ENCODE measurements at places on chromosomes 6 and 20.

DNA sequence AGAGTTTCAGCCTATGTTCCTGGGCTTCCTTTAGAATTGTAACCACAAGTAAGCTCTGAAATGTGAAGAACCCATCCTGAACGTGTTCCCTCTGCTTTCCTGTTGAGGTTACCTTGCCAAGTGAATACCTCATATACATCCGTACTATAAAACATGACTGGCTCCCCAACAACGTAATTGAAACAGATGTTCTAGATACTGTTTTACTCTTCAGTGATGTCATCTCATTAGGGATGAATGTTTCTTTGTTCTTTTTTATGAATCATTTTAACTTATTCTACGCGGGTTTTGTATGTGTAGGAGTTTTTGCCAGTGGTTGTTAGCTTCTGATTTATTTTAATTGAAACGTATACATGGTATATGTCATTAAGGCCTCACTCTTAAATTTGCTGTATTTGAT, 166.8 kb downstream of the SAMD5 start:
- no peak for DNase-seq

GRCh38 chr6:31903957-31904356, 2.1 kb upstream of the ZBTB12 start:
- DNase-seq: no peak

DNA sequence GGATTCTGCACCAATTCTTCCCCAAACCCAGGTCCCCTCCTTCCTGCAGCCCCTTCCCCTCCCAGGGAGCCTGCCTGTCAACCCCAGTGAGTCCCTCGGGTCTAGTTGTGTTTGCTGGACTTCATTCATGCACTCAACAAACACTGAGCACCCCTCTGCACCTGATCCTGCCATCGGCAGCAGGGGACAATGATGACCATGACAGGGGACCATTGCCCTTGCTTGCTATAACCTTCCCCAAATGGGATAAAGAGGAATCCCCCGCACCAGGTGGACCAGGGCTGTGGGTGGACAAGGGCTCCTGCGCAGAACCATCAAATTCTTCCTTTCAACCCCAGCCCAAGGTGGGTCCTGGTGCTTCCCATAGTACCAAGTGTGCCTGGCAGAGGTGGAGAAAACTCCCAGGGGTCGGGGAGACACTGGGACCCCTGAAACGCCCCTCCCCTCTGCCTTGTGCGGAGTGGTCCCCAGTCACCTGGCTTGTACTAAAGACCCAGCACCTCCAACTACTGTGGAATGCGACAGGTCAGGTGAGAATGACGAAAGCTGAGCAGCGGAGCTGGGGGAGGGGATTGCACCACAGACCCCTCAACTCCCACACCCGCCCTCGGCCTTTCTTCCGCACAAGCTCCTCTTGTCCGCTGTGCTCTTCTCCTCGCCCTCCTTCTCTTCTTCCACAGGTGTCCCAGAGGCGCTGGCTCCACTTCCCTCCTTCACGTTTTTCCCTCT, 119.9 kb upstream of the ZNF217 start:
- DNase-seq: no peak

- peak; percentile 74 for DNase-seq
Observed at GRCh38 chr6:24283043-24283985, 74.5 kb downstream of the DCDC2 start.

GRCh38 chr6:22017766-22018165, 279.1 kb downstream of the PRL start:
- no peak for DNase-seq

DNA sequence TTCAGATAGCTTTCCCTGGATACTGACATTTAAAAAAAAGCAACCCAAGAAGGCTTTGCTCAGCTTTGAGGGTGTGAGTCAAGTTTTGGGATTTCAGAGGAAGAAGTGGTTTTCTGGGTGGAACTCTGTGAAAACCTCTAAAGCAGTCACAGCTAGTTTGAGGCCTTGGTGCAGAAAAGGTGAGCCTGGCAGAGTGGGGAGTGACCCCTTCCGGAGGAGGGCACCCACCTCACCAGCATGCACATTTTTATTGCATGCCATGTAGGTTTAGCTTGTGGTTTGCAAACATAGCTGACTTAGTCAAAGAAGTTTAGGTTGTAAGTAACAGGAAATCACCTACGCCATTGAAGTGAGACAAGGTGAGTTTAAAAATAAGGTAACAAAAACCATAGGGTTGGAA, 146.8 kb upstream of the PMEPA1 start:
- no peak for DNase-seq

- DNase-seq: no peak
Observed at GRCh38 chr6:157272866-157273755, 50.2 kb downstream of the TMEM242 start.

DNA sequence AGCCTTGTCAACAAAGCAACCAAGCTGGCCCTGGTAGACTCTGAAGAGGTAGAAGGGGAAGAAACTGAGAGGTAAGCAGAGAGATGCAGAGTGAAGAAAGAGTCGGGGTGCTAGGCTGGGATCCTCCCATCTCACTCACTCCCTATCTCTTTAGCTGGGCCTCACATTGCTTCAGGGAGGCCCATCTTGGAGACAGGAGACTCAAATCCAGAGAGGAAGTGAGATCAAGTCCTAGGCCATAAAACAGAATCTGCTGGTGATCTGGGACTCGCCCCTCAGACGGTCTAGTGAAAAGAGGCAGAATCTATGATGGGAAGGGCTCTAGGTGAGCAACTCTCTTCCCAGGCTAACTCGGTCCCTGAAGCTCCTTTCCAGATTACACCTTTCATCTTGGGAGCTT, 659 bp upstream of the GUCA1B start:
- no peak for DNase-seq

DNA sequence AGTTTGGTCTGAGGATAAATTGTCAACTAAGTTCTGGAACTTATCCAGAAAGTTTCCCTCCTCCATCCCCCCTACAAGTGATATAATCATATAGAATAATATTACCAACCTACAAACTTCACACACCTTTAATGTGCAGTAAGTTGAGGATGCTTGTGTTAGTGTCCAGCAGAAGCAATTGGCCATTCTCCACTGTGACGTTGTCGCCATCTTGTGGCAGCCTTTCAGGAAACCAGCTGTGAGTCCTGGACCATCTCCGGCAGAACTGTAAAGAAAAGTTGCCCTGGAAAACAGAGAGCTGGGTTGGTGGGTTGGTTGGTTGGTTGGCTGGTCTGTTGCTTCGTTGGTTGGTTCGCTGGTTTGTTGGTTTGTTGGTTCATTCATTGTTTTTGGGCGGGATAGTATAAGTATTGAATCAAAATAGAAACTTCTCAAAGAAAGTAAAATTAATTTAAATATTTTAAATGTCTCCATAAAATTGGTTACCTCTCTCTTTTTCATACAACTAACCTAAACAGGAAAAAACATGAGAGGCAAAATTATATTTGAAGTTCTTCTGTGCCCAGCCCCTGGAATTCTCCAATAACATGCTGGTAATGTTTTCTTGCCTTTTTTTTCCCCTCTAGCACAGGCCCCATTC, 127.5 kb downstream of the PKHD1 start:
- DNase-seq: peak; percentile 69

- DNase-seq: no peak
Observed at GRCh38 chr6:47080083-47080596, 38.0 kb upstream of the ADGRF1 start.

DNA sequence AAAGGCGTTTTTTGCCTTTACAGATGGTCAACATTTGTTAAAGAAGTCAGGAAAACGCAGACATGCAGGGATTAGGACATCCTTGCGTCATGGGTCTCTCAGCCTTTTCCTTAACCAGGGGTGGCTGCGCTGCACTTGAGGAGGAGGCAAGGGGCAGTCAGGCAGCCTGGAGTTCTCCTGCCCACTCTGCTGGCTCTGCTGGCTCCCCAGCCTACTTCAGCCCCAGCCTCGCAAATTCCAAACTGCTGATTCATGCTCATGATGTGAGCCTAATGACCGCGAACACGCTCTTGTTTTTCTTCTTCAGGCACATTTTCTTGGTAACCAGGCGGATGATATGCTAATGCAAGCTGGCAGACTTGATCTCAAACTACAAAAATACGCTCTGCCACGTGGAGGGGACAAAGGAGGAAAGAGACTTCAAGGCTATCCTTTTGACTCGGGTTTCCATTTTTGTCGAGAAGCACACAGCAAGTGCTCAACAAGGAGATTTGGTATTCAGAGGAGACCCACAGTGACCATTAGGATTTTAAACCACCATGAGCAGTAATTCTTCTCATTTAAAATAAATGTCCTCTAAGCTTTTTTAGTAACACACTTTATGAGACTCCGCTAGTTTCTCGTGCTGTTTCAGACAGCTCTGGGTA, 290.3 kb upstream of the STXBP5 start:
- no peak for DNase-seq

GRCh38 chr6:106098383-106099234, 12.5 kb downstream of the PRDM1 start:
- DNase-seq: peak; percentile 52

DNA sequence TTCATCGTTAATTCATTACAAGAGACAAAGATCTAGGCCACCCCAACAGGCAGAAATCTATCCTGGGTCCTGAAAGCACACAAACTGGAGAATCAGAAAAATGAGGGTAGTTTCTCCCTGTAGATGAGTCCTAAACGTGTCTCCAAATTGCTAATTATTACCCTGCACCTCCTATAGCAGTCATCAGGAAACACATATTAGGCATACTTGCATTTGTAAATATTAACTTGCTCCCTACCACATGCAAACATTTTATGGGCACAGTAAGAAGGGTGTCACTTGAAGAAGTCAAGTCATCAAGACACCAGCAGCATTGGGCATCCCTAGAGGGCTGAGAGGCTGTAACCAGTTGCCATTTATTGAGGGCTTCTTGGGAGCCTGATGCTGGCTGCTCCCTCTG, 17.9 kb upstream of the SIRPB1 start:
- no peak for DNase-seq

DNA sequence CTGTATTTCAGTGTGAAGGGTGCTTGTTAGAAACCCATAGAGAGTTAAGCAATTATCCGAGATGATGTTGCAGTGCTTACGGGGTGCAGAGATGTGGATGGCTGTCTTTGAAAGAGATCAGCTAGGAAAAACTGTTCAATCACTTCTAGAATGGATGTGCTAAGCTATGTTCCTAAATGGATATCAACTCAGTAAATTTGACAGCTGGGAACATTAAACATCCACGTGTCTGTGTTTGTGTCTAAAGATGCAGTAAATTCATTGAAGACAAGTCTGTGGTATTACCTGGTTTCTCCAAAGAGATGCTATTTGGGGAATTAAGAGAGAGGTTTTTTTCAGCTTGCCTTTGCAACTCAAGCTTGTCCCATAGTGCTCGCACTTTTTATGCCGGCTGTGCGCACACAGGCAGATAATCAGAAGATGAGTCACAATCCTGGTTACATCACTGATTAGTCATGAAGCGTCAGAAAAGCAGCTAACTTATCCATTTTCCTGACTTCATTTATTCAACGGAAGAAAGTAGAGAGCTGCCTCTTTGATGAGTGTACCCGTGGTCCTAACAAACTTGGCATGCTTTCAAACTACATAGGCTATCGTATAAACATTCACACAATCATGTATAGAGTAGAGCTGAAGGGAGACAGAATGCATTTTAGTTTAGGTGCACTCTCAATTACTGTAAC, 691.7 kb upstream of the SLC35B3 start:
- DNase-seq: no peak

- DNase-seq: no peak
Observed at GRCh38 chr20:4961746-4962145, 39.6 kb downstream of the SLC23A2 start.

DNA sequence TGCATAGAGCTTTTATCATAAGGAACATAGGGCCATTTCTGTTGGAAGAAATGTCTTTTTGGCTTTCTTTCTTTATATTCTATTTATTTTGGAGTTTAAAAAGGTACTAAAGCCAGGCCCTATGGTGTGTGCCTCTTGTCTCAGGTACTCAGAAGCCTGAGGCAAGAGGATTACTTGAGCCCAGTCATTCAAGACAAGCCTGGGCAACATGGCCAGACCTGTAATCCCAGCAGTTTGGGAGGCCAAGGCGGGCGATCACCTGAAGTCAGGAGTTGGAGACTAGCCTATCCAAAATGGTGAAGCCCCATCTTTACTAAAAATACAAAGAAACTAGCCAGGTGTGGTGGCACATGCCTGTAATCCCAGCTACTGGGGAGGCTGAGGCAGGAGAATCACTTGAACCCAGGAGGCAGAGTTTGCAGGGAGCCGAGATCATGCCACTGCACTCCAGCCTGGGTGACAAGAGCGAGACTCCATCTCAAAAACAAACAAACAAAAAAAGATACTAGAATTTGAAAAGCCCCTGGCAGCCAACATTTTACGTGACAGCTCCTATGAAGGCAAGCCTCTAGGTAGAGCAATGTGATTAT, 80.0 kb downstream of the CBFA2T2 start:
- no peak for DNase-seq

- DNase-seq: no peak
Observed at GRCh38 chr6:76592566-76592965, 520.1 kb upstream of the IMPG1 start.

DNA sequence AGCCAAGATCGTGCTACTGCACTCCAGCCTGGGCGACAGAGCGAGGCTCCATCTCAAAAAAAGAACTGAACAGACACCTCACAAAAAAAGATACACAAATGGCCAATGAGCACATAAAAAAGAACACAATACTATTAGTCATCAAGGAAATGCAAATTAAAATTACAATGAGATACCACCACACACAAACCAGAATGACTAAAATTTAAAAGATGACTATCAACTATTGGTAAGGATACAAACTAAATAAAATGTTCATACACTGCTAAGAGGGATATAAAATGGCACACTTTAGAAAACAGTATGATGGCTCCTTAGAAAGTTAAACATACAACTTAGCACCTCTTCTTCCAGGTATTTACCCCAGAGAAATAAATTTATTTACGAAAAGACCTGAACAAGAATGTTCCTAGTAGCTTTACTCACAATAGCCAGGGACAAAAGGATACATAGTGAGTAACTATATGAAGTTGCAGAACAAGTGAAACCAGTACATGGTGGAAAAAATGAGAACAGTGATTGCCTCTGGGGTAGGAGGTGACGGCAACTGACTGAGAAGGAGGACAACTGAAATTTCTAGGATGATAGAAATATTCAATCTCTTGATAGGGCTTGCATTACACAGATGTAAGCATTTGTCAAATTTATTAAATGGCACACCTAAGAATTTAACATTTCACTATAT, 53.2 kb downstream of the FAM8A1 start:
- no peak for DNase-seq

GRCh38 chr6:54874349-54875048, 27.9 kb downstream of the FAM83B start:
- no peak for DNase-seq

GRCh38 chr20:17480696-17481095, 50.5 kb downstream of the BFSP1 start:
- no peak for DNase-seq

- DNase-seq: no peak
Observed at GRCh38 chr6:109944448-109944847, 33.7 kb upstream of the GPR6 start.

GRCh38 chr6:31749301-31750036, 9.7 kb downstream of the MSH5 start:
- DNase-seq: no peak

DNA sequence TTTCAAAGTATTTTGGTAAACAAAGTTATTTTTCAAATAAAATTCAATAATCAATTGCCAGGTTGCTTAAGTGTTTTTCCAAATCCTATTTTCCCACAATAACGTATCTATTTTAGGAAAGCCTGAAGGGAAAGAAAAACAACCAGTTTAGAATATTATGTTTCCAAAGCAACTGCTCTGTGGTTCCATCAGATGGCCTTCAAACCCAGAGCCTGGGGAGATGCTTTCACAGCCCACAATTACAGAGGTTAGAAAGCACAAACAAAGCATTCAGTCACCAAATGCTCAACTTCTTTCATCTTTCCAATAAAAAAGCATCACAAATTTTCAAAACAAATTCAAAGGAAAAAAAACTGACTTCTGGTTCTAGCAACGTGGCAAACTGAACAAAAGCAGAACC, 66.0 kb downstream of the ELOVL5 start:
- DNase-seq: no peak

Measured in GM20000 (cell line).